ENCODE measurements at places on chromosomes 11 and 22.

GRCh38 chr11:17171343-17171742, 36.4 kb downstream of the PIK3C2A start:
- no peak for DNase-seq

DNA sequence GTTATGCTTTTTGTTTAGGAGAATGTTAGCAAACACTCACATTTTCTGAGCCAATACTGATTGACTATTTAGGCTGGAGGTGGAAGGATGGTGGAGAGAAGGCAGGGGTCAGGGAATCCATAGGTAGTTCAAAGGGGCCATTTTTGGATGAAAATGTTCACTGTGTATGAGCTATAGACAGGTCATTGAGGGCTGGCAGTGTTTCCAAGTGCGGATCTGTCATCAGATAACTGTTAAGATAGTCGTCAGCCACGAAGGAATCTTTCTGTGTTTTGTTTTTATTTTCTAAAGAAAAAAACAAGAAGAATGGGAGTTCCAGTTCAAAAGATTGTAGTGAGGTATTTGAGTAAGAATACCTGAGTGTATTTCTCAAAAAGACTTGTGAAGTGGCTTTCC, 3.1 kb downstream of the KCNJ5 start:
- no peak for DNase-seq

DNA sequence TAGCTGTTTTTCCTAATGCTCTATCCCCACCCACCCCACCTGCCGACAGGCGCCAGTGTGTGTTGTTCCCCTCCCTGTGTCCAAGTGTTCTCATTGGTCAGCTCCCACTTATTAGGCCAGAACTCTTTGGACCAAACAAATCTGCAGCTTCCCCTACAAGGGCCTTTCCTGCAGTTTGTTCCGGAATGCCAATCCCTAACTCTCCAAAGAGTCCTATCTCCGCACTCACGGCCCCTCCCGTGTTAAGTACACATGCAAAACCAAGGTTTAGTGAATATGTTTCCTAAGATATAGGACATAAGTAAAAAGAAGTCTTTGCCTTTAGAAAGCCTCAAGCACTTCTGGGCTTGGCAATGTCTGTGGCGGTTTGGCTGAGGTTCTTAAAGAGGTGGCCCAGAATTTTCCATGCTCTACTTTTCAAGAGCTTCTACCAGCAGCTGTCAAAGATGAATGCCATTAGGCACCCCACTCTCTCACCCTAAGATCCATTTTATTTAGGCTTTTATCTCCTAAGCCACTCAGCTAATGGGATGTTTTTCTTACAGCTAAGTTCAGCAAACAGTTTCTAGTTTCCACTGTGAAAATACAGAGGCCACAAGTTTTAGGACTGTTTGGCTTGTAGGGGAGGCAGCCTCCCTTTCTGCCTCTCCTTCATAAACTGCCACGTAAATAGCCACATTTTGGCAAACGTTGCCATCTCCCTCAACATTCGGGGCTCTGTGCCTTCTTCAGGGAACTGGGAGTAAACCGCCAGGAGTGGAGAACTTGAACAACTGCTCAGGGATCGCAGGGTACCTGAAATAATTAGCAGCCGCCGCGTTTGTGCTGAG, 1.6 kb downstream of the CD59 start:
- DNase-seq, result no peak

DNA sequence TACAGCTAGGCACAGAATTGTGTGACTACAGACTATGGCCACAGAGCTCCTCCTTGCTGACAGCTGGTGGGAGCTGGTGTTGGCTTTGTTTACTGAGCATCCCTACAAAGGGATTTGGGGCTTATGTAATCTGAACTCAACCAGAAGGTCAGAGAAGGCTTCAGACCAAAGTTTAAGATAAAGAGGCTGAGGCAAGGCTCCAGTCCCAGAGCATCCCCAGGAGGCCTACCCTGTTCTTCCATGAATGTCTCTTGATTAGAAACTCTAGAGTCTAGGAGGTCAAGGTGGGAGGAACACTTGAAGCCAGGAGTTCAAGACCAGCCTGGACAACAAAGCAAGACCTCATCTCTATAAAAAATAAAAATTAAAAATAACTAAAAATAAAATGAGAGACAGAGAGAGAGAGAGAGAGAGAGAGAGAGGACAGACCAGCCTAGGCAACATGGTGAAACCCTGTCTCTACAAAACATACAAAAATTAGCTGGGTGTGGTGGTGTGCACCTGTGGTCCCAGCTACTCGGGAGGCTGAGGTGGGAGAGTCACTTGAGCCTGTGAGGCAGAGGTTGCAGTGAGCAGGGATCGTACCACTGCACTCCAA, 125.5 kb upstream of the SERPIND1 start:
- no peak for DNase-seq

DNA sequence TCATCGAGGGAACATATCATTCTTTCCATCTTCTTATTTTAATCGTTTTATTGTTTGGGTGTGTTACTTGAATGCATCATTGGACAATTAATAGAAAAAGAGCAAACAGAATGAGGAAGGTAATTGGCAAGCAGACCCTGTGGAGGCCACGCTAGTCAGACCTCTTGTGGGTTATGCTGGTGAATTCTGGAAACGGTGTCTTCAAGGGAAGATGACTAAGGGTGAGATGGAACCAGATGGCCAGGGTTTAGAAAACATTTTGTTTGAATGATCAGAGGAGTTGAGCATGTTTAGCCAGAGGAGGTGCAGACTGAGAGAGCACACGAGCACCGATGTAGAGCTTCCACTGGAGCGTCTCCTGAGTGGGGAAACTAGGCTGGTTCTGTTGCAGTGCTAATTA, 8.5 kb downstream of the ST14 start:
- DNase-seq, result no peak

DNA sequence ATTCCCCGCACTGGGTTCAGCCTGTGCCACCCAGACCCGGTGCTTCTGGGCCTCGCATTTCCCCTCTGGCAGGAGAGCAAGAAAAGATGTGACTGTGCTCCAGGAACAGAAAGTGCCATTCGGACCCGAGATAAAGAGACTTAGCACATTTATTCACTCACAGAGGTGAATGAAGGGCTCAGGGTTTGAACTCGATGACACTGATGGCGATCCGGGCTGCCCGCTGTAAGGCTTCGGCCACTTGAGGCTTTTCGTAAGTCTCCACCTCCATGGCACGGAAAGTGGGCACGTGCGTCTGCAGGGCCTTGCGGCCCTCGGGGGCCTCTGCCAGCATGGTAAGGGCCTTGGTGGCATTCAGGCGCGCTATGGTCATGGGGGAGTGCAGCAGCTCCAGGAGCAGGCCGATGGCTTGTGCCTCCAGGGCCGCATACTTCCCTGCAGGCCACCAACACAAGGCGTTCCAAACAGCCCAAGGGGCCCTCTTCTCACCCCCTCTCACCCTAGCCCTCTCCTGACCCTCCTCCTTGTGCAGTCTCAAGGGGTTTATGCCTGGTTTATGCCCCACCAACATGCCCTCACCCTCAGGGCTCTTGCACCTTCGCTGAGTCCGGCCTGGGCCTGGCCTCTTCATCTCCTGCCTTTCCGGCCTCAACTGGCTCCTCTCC, 10.9 kb upstream of the GNAZ start:
- DNase-seq, result no peak

GRCh38 chr11:3626250-3626960, 15.4 kb downstream of the ART5 start:
- no peak for DNase-seq

DNA sequence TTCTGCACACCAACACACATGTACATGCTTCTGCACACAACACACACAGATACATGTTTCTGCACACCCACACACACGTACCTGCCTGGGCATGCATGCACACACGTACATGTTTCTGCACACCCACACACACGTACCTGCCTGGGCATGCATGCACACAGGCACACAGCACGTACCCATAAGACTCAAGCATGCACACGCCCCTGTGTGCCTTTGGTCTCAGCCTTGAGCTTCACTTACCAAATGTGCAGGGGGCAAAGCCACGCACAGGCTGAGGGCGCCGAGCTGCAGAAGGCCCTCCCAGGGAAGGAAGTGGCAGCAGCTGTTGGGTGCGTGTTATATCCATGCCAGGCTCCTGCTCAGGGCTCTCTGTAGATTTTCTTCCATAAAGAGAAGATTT, 34.7 kb upstream of the SMIM38 start:
- no peak for DNase-seq

GRCh38 chr11:16359369-16359768, 3.0 kb upstream of the SOX6 start:
- no peak for DNase-seq

DNA sequence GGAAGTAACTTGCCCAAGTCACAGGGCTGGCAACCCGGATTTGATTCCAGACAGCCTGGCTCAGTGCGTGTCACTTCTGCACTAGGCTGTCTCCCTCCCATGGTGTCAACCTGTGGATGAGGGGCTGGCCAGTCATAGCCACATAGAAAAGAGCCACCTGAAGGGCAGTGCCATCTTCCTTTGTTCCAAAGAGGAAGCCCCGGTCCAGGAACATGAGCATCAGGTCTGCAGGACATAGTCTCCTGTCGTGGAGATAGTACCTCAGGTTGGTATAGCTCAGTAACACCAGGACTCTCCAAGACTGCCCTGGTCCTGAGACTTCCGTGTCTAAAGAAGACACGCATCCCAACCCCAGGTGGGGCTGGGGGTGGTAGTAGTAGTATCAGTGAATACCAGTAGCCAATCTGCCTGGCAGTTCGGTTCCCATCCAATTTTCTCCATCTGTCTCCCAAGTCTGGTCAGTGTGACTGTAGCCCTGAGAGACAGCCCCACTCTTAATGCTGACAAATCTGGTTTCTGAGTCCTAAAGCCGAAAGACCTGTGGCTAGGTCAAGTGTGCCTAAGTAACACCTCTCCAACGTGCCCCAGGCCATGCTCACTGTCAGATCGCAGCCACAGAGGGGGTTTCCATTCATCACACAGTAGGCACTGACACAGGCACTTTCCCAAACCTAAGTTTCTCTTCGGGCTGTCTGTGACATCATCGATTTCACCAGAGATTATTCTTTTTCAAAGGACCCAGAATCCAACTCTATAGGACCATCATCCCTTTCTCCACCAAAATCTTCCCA, 33.1 kb downstream of the C11orf58 start:
- DNase-seq, result no peak

DNA sequence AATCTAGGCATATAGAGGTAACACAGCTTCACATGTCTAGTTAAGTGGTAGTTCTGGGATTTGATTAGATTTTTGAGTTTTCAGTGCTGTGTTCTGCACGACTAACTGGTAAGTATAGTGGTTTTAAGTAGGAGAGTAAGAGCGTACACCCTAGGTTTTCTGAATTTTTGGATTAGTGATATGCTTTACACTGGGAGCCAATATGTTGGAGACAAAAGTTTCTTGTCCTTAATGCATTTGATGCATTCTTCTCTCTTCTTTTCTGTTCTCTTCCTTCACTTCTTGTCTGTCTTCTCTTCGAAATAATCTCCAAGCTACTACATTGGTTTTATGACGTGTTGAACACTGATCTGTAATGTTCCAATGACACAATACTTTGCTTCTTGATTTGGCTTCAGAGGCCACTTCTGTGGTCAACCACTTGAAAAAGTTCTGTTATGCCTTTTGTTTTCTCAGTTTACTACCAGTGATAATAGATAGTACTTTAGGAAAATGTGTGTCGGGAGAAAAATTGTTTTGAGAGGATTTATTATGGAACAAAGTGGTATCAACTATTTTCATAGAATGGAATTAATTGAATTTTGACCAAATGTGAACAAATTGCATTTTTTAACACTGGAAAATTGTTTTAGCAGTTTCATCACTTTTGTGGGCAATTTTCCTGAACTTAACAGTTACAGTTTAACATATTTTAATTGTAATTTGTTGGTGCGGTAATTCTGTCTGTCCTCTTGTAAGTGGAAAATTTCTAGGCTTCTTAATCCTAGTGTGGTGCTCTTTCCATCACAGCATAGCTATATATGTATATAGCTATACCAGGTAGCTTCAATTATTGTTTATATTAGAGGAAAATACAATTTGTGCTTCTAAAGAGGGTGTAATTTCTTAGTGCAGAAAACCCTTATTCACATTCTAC, 2.6 kb downstream of the PDE3B start:
- no peak for DNase-seq

DNA sequence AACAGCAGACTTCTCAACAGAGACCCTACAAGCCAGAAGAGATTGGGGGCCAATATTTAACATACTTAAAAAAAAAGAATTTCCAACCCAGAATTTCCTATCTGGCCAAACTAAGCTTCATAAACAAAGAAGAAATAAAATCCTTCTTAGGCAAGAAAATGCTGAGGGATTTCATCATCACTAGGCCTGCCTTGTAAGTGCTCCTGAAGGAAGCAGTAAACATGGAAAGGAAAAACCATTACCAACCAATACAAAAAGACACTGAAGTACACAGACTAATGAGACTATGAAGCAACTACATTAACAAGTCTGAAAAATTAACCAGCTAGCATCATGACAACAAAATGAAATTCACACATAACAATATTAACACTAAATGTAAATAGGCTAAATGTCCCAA, 947.9 kb upstream of the CHORDC1 start:
- DNase-seq, result no peak

DNA sequence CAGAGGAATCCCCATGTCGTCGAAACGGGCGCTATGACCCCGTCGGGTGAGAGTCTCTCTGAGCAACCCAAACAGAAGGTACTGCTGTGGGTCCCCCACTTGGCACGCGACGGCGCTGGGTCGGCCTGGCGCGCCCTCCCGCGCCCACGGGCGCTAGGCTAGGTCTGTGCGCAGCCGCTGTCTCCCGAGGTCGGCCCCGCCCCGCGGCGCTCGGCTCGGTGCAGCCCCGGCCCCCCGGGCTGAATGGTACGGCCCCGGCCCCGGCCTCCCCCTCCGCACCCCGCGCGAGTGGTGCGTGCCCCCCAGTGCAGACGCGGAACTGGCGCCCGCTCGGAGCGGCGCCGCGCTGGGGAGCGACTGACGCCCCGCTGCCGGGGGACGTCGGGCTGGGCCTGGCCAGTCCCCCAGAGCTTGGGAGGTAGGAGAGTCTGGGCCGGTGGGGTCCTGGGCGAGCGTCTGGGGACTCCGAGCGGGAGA, at the start of gene MADD:
TSS of gene MADD (plus strand) at position 305 of the 477 bp plus-strand sequence.
- peak; percentile 79 for DNase-seq

GRCh38 chr22:45932071-45932470, 44.9 kb downstream of the WNT7B start:
- DNase-seq, result no peak

DNA sequence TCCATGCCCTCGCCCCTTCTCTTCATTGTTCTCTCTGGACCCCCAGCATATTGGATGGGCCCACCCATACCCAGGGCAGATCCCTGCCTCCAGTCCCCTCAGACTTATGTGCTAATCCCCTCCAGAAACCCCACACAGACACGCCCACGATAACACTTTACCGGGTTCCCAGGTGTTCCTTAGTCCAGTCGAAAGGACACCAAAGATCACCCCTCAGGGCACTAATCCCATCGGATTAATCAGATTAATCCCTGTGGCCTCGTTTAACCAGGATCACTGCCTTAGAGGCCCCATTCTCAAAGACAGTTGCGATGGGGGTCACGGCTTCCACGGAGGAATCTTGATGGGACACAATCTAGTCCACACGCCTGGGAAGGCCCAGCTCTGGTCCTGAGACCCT, 80.8 kb downstream of the SHANK2 start:
- no peak for DNase-seq
